ENCODE measurements at places on chromosomes 5 and 9.

- DNase-seq: no peak
Measured at GRCh38 chr9:89609426-89610006, 4.7 kb downstream of the GADD45G start.

GRCh38 chr9:18849890-18850677, 182.9 kb downstream of the SAXO1 start:
- no peak for DNase-seq

GRCh38 chr5:116595498-116595897, 20.9 kb upstream of the SEMA6A start:
- DNase-seq: no peak

DNA sequence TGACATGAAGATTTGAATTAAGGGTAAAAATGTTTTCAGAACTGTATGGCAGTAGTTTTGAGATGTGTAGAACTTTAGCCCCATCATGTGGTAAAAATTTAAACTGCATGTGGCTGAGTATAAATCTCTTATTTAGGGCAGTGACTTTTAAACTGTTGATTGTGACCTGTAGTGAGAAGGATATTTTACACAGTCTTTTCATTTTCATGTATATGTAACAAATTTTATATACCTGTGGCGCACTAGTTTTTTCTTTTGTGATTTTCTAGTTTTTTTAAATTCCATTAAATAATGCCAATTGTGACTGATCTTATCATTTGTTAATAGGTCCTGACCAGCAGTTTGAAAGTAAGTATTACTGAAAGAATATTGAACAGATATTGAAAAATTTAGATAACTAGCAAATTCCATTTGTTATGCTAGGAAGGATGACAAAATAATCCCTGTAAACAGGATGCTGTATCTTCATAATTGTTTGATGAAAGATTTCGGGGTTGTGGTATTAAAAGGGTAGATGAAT, 47.2 kb downstream of the GPBP1 start:
- no peak for DNase-seq

DNA sequence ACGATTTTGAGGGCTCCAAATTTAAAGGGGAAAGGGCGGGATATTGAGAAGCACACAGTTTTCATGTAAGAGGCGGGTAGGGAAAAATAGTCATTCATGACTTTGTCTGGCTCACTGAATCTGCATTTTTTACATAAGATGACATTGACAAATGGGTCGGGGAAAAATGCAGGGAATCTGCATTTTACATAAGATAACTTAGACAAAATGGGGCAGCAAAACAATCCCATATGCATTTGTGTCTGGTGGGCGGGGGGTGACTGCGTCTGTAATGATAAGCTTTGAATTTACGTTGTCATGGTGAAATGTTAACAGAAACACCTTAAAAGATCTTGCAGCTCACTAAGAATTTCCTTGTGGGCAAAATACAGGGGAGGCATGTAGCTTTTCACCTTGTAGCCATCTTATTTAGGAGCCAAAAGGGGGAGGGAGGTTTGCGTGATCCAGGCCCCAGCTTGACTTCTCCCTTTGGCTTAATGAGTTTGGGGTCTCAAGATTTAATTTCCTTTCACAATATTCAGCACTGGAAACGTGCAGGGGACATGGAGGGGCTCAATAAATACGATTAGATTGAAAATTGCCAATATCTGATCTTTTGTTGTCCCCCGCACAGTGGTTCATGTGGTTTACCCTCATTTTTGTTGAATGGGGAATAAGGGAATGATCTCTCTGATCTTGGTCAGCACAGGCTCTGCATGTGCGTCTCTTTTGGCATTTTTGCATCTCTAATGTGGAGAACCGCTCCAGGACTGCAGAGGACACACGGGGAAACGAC, 41.1 kb upstream of the GADD45G start:
- no peak for DNase-seq

DNA sequence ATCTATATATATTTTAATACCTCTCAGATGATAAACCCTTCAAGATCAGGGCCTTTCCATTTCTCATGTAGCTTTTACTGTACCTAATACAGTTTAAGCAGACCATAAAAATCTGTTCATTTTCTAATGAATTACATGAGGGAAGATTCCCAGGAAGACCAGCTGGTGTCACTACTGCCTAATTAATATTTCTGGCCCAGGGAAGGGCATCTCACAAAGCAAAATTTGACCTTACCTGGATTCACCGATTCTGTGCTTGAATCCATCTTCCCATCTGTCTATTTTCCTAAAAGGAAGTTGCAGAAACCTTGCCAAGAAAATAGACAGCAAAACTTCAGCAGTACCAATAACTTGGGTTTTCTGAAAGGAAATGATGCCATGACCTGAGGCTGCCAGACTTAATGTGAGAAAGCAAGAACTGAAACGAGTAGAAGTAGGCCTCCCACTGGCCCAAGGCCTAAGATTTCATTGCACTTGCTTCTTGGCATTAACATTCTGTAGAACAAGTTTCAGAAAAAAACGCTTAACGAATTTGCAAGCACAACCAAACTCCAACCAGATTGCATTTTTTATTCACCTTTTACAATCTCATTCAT, 83.0 kb upstream of the GLIS3 start:
- peak; percentile 35 for DNase-seq

GRCh38 chr5:107769519-107769918, 98.8 kb upstream of the EFNA5 start:
- DNase-seq: no peak

DNA sequence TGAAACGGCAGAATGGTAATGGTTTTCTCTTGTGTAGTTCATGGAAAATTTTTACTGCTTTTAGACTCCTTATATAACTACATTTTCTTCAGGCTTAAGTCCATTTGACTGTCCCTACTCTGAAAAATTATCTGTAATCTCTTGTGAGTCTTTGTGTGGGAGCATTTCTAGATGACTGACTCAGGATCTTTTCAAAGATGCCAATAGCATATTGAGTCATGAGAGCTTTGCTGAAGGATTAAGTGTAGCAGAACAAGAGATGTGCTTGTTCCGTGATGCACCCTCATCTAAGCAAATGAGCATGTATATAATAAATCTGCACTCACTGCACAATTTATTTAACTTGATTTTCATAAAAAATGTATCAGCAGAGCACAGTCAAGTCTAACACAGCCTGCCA, 298.7 kb upstream of the CDH6 start:
- DNase-seq: no peak

- DNase-seq: no peak
Measured at GRCh38 chr5:132057498-132058255, 2.8 kb upstream of the IL3 start.

DNA sequence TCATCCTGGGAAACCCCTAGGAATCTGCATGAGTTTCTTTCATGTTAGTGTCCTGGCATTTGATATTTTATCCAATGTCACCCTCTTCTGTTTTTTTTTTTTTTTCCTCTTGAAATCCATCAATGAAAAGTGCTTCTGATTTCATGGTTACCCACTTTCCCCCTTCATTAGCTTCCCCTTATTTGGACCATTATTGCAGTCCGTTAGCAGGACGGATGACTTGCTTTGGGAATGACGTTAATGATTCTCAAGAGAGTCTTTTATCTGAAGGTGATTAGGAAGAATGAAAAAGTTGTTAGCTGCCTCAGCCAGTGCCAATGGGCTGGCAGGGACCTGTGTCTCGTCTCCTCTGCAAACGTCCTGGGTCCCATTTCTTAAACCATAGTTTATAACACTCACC, 134.7 kb downstream of the SEMA6A start:
- DNase-seq: no peak

GRCh38 chr9:77743386-77743785, 95.3 kb upstream of the GNA14 start:
- no peak for DNase-seq

- DNase-seq: no peak
Measured at GRCh38 chr5:145787996-145788395, 47.1 kb downstream of the PRELID2 start.

GRCh38 chr5:148687871-148688270, 33.5 kb upstream of the HTR4 start:
- DNase-seq: no peak

GRCh38 chr9:26955222-26955903, 849 bp upstream of the IFT74 start:
- DNase-seq: no peak

GRCh38 chr5:1010641-1011046, 2.0 kb downstream of the NKD2 start:
- DNase-seq: no peak

DNA sequence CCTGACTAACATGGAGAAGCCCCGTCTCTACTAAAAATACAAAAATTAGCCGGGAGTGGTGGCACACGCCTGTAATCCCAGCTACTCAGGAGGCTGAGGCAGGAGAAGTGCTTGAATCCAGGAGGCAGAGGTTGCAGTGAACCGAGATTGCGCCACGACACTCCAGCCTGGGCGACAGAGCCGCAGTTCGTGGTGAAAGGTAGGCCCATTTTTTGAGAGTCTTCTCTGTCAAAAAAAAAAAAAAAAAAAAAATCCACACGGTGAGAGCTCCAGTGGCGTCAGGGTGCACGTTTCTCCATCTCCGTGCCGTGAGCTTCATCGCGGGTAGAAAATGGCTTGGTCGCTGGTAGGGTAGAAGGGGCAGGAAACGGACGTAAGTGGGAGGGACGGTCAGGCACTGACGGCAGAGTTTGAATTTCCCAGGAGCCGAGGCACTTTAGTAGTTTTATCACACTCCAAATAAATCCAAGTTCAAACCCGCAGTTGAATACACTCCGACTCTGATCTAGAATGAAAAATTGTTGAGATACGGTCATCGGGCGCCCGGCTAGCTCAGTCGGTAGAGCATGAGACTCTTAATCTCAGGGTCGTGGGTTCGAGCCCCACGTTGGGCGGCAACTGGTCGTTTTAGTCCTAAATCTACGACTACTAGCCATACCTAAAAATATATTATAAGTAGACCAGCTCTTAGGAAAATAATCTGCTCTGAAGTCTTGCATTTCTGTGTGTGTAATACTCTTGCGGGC, 2.4 kb upstream of the TRIM7 start:
- peak; percentile 63 for DNase-seq

GRCh38 chr9:107467416-107467815, 22.2 kb downstream of the KLF4 start:
- DNase-seq: no peak

DNA sequence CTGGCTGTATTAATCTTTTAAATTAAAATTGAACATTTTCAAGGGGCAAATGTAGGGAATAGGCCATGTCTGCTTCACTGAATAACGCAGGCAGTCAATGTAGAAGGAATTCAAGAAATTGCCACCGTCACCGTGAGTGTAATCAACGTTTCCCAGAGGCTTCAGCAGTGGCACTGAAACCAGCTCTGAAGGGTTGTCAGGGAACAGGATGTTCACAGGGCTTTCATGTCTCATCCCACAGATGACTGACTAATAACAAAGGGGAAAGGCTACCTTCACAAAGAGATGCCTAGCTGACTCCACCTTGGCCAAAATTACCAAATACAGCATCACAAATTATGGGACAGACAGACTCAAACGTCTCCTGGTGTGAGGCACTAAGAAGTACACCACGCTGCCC, 70.4 kb upstream of the SIMC1 start:
- DNase-seq: no peak

DNA sequence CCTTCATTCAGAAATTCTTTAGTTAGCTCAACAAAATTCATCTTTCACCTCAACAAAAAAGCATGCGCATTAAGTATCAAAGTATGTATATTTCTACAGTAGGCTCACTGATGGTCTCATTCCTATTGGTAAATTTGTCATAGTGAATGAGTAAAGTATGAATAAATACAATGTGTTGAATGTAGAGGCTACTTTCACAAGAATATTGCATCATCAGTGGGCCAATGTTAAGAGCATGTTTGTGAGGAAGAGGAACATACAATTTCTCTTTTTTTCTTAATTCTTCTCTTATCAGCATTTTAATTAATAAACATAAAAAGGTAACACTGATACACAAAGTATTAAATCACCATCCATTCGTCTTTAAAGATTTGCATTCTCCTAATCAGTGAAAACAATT, 505.1 kb downstream of the CETN3 start:
- DNase-seq: no peak

- DNase-seq: no peak
Measured at GRCh38 chr5:120137582-120137981, 326.5 kb upstream of the PRR16 start.

GRCh38 chr9:113350937-113351336, 1.6 kb downstream of the BSPRY start:
- DNase-seq: peak; percentile 8

GRCh38 chr5:79474367-79475151, 39.4 kb downstream of the HOMER1 start:
- no peak for DNase-seq

- DNase-seq: no peak
Measured at GRCh38 chr9:126650404-126651341, 36.9 kb downstream of the LMX1B start.

- no peak for DNase-seq
Measured at GRCh38 chr5:94675965-94676618, 57.6 kb downstream of the SLF1 start.

DNA sequence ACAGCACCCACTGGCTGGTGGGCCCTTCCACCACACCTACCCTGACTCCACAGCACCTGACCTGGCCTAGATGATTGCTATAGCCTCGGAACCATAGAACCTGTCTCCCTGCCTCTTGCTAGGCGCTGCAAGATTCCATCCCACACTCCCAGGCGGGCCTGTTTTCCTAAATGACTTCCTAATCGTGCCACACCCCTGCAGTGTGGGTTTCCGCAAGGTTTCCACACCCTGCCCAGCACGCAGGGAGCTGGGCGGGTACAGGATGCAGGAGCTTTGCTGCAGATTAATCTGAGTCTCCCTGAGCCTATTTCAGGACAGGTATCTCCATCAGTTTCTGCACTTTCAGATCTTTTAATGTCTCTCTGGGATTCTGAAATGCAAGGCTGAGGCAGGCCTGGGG, 62.9 kb downstream of the SHB start:
- no peak for DNase-seq

DNA sequence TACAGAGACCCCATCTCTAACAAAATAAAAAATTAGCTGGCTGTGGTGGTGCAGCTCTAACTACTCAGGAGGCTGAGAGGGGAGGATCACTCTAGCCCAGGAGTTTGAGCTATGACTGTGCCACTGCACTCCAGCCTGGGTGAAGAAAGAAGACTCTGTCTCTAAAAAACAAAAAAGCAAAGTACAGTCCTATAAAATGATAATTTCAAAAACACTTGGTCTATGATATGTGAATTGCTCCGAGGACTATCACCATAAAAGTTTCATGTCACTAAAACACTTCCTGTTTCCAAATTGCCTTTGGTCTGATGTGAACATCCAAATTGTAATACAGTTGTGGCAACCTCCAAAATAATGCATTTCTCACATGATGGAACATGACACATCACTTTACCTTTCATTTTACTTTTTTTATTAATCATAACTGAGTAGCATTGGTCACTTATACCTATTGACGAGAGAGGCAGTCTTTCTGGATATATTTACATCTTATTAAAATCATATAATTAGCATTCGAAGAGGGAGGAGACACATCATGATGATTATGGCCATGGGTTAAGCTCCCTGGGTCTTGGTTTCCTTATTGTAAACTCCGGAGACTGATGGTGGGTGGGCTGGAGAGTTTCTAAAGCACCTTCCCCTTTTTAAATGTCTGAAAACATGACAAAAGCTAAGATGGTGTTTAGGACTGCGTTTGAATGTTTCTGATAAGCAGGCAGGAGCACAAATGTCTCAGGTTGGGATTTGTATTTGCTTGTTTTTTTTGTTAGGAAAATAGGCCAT, 25.8 kb upstream of the CD180 start:
- DNase-seq: no peak

GRCh38 chr9:107740088-107740980, 250.8 kb upstream of the KLF4 start:
- DNase-seq: no peak
